ENCODE measurements at places on chromosomes 7 and 10. TPM values are rescaled to one million over a fixed set of nuclear protein-coding genes. Genes with fewer than 3 reads are reported as not detected.

- DNase-seq = no peak
These were observed 151.9 kb downstream of the PKD1L1 start for GRCh38 chr7:47796347-47796746.

DNA sequence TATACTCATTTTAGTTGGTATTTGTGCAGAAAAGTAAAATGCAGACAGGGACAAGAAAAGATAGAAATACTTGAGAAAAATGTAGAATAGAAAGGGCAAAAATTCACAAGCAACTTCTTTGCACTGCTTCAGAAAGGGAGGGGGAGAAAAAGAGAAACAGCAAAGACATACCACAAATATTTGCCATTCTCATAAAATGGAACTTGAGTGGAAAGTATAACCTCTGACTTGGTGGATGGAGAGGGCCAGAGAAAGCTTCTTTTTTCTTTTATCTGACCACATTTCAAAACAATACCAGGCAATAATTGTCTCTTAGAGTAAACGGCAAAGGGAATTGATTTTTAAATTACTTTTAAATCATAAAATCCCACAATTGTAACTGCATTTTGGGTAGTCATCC, 35.8 kb upstream of the TRUB1 start:
- DNase-seq = no peak

GRCh38 chr7:70505468-70505867, 626.5 kb upstream of the GALNT17 start:
- no peak for DNase-seq

GRCh38 chr7:91342346-91342745, 78.1 kb downstream of the FZD1 start:
- no peak for DNase-seq

- DNase-seq = no peak
These were observed 34.0 kb downstream of the GATA3 start for GRCh38 chr10:8088504-8088903.

GRCh38 chr7:139700505-139701235, 77.1 kb downstream of the HIPK2 start:
- DNase-seq = no peak

- DNase-seq = no peak
These were observed 34.3 kb downstream of the INPP5A start for GRCh38 chr10:132571650-132572544.

GRCh38 chr10:74008212-74008731, 10.4 kb downstream of the VCL start:
- DNase-seq = no peak

DNA sequence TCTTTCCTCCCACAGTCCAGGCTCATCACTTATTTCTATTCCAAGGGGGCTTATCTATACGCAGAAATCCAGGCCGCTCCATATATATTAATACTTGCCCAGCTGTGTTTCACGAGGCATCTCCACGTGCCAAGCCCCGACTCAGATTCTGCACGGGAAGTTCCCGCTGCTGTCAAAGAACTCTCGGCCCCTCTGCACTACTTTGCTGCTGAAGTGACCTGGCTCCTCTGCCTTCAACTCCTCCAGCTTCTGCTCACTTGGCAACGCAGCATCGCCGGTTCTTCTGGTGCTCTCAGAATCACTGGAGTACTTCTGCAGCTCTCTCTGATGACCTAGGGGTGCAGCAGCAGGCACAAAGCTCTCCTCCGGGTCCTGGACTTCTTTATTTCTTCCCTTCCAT, 9.7 kb upstream of the CHST12 start:
- no peak for DNase-seq

- DNase-seq = peak; percentile 92
These were observed 3.1 kb downstream of the ADIRF start for GRCh38 chr10:86971232-86971991.

- DNase-seq = no peak
These were observed 37.2 kb downstream of the TBXAS1 start for GRCh38 chr7:139866047-139866837.

- DNase-seq = no peak
These were observed 5.1 kb downstream of the AUTS2 start for GRCh38 chr7:69603351-69603750.

- no peak for DNase-seq
These were observed 1257.9 kb downstream of the NXPH1 start for GRCh38 chr7:9691286-9691685.

GRCh38 chr10:103617602-103618385, 124.3 kb downstream of the NEURL1 start:
- no peak for DNase-seq

DNA sequence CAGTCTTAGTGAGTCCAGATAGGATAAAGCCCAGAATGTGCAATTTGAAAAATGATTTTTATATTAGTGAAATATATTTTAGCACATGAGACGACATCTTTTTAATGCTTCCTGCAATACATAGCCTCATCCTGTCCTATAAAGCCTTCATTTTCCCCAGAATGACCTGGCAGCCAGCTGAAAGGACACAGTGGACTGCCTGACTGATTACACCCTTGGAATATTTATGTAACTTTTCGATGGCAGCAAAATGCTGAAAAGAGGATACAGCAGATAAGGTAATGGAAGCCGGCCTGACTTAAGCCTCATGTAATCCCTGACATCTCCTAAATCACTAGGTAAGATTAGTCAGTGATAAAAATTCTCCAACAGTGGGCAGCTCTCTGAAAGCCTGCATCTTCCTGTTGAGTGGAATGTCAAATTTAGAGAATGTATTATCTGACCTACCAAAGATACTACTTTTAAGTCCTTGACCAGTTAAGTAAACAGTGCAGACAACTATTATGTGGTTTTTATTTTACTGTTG, 210.7 kb upstream of the STEAP1 start:
- no peak for DNase-seq

GRCh38 chr10:61330669-61331068, 122.5 kb downstream of the TMEM26 start:
- DNase-seq = no peak

DNA sequence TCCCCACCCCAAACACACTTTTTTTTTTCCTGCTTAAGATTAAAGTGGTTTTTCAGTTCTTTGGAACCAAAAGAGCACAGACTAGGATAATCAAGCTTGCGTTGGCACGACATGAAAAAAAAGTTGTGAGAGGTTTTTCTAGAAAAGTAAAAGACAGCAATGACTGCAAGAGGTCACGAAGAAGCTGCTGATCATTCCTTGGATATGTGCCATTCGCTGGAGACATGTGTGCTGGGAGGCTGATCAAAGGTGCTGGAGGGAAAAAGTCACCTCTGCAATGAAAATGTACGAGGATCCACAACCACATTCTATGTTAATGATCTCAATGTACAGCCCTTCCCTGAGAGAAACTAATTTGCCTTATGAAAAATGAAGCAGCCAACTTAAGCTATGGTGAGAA, 5.4 kb downstream of the AKR1B1 start:
- no peak for DNase-seq

DNA sequence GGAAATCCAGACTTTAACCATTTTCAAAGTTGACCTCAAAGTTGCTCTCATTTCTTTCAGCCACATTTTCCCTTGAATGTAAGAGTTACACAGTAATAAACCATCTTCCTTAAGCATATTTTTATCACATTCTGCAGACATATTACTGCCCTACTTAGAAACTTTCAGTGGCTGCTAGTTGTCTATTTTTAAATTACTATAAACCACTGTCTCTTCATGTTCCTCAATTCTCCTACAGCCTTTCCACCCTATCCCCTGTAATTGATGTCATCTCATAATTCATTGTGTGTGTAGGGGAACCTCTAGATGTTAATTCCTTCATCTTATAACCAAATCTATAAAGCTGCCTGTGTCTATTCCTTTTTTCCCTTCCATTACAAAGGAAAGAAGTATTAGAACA, 78.1 kb upstream of the STRIP2 start:
- no peak for DNase-seq

GRCh38 chr7:121714559-121715303, 158.2 kb upstream of the PTPRZ1 start:
- no peak for DNase-seq

GRCh38 chr10:3774814-3775695, 10.0 kb downstream of the KLF6 start:
- DNase-seq = no peak

- DNase-seq = no peak
These were observed 44.3 kb downstream of the ZNF800 start for GRCh38 chr7:127348247-127348631.

GRCh38 chr7:48876087-48876486, 48.3 kb upstream of the CDC14C start:
- DNase-seq = no peak

GRCh38 chr7:131010717-131011431, 276.9 kb upstream of the KLF14 start:
- no peak for DNase-seq

GRCh38 chr10:95793401-95794045, 37.6 kb downstream of the ENTPD1 start:
- DNase-seq = no peak

GRCh38 chr10:72316386-72316700, 38.4 kb downstream of the DNAJB12 start:
- no peak for DNase-seq

The CYP2C19 gene
- polyA plus RNA-seq = 0.12 TPM

The PFKP gene
- 9.9 TPM for polyA plus RNA-seq

The AOAH gene
- polyA plus RNA-seq = 4.7 TPM

The PPP1R3A gene
- polyA plus RNA-seq = 0.14 TPM

The MOGAT3 gene
- 0.07 TPM for polyA plus RNA-seq

The SLC29A4 gene
- 33.3 TPM for polyA plus RNA-seq

The AZGP1 gene
- polyA plus RNA-seq = 0.64 TPM

The ZPBP gene
- 0.39 TPM for polyA plus RNA-seq

The BBS9 gene
- polyA plus RNA-seq = 17.7 TPM

The ATP5F1C gene
- 255 TPM for polyA plus RNA-seq

The CHN2 gene
- polyA plus RNA-seq = 3.9 TPM

The SAMD8 gene
- polyA plus RNA-seq = 14.3 TPM

The CNNM1 gene
- polyA plus RNA-seq = 0.28 TPM

The WDFY4 gene
- polyA plus RNA-seq = 4.5 TPM

The SDHAF3 gene
- polyA plus RNA-seq = 29.4 TPM

The MMD2 gene
- polyA plus RNA-seq = not detected

The DEPP1 gene
- polyA plus RNA-seq = 30.4 TPM

The TMEM229A gene
- polyA plus RNA-seq = 1.6 TPM

Measured in right lung (tissue), 10 donors.